ENCODE measurements at places on chromosomes 1 and 21. TPM values are rescaled to one million over a fixed set of nuclear protein-coding genes. Genes with fewer than 3 reads are reported as not detected.

MNDA gene
- polyA plus RNA-seq: not detected

TMEM234 gene
- polyA plus RNA-seq: 31.8 TPM

MATN1 gene
- 0.23 TPM for polyA plus RNA-seq

ZNF648 gene
- not detected for polyA plus RNA-seq

SEC16B gene
- 0.32 TPM for polyA plus RNA-seq

ALPL gene
- 1.3 TPM for polyA plus RNA-seq

ANGPTL3 gene
- not detected for polyA plus RNA-seq

EDARADD gene
- not detected for polyA plus RNA-seq

OR2T35 gene
- polyA plus RNA-seq: not detected

KIF17 gene
- polyA plus RNA-seq: 4.3 TPM

SHISAL2A gene
- 0.07 TPM for polyA plus RNA-seq

TCP10L gene
- polyA plus RNA-seq: 0.08 TPM

CFAP57 gene
- 0.36 TPM for polyA plus RNA-seq

FAM177B gene
- not detected for polyA plus RNA-seq

C4BPA gene
- not detected for polyA plus RNA-seq

CD34 gene
- polyA plus RNA-seq: 0.59 TPM

SMCP gene
- not detected for polyA plus RNA-seq

CLIC4 gene
- polyA plus RNA-seq: 66.4 TPM

KRTAP19-1 gene
- not detected for polyA plus RNA-seq
